ENCODE measurements at places on chromosomes 1 and 21.

- DNase-seq: no peak
Observed at GRCh38 chr21:46347791-46348381, 23.9 kb downstream of the PCNT start.

DNA sequence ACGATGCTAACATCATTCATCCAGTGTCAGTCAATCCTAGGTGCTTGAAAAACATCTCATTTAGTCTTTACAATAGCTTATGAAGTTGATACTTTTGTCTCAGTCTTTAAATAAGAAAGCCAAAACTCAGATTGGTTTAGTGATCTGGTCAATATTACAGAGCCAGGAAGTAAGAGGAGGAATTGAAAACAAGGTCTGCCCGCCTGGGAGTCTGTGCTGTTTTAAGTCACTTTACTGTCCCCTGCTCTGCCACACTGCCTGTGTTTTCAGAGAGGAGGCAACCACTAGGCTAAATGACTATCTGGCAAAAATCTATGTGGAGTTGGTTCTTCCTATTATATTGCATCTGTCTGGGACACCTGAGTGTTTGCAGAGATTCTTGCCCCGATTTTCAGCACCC is 62.3 kb downstream of the ST6GALNAC3 start:
- DNase-seq: no peak

DNA sequence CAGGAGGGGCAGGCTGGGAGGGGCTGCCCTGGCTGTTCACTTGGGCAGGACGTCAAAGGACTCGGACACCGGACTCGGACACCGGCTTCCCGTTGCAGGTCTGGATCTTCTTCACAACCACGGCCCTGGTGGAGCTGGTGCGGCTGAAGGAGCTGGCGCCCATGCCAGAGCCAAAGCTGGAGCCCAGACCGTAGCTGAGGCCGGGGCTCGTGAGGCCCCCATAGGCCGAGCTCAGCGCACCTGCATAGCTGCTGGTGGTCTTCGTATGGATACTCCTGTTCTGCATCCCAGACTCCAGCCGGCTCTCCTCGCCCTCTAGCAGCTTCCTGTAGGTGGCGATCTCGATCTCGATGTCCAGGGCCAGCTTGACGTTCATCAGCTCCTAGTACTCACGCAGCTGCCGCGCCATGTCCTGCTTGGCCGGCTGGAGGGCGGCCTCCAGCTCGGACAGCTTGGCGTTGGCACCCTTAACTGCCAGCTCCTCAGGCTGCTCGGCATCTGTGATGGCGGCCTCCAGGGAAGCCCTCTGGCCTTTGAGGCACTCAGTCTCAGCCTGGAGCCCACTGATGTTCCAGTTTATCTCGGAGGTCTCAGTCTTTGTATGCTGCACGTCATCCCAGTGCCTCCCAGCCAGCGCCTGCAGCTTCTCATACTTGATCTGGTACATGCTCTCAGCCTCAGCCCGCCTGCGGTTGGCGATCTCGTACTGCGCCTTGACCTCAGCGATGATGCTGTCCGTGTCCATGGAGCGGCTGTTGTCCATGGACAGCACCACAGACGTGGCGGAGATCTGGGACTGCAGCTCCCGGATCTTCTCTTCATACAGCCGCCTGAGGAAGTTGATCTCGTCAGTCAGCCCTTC is 15.1 kb upstream of the KLF17 start:
- DNase-seq: no peak

DNA sequence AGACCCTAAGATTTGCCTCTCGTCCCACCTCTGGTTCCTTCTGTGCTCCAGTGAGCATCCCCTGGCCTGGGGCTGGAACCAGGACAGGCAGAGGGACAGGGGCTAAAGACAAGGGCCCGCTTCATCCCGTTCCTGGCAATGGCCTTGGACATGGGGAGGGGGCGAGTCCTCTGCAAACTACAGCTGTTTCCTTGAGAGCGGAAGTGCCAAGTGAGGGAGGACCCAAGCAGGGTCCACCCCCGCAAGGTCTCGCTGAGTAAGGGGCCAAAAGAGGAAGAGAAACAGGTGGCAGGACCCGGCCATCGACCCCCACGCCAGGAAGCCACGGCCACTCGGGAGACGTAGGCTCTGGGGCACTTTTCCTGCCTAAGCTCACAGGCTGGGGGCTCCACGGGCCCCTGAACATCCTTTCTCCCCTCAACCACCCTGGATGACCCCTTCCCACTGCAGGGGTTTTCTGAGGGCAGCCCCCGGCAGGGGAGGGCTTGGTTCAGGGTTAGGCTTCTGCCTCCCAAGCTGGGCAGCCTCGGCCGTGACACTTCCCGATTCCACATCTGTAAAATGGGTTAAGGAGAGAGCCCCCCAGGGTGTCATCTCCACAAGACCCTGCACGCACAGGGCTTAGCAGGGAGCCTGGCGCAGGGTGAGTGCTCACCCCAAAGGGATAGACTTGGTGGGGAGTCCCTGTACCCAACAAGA is 17.9 kb upstream of the PLEKHG5 start:
- no peak for DNase-seq

DNA sequence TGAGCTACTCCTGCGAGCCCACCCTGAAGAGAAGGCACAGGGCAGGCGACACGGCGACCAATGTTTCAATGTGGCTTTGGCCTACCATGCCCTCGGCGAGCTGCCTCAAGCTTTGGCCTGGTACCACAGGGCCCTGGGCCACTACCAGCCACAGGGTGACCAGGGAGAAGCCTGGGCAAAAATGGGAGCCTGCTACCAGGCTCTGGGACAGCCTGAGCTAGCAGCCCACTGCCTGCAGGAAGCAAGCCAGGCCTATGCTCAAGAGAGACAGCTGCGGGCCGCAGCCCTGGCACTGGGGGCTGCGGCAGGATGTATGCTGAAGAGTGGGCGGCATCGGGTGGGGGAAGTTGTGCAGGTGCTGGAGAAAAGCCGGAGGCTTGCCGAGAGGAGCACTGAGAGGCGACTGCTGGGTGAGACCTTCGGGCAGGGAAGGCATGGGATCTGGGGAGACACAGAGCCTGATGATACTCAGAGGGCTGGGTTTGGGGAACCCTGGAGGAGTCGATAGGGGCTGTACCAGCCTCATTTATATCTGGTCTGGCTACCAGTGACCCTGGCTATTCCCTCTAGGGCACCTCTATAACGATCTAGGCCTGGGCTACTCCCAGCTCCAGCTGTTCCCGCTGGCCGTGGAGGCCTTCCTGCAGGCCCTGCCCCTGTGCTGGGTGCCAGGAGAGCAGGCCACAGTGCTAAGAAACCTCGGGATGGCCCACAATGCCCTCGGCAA is 2.3 kb downstream of the TTC24 start:
- DNase-seq: peak; percentile 42

- DNase-seq: no peak
Observed at GRCh38 chr1:178310685-178311105, 186.1 kb downstream of the CLEC20A start.

DNA sequence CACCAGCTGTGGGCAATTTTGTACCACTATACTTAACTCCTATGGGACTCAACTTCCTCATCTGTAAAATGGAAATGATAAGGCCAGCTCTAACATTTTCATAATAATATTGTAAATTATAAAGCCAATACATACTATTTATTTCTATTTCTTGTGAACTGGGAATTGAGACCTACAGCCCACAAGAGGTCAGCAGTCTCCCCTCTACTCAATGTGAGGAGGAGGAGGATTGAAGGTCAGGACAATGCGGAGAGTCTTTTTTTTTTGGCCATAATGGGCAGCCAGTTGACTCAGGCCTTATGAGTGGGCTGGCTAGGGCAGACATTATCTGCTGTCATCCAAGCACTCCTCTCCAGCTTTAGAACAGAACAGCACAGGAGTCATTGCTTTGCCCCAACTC is 90.5 kb downstream of the NUF2 start:
- no peak for DNase-seq

DNA sequence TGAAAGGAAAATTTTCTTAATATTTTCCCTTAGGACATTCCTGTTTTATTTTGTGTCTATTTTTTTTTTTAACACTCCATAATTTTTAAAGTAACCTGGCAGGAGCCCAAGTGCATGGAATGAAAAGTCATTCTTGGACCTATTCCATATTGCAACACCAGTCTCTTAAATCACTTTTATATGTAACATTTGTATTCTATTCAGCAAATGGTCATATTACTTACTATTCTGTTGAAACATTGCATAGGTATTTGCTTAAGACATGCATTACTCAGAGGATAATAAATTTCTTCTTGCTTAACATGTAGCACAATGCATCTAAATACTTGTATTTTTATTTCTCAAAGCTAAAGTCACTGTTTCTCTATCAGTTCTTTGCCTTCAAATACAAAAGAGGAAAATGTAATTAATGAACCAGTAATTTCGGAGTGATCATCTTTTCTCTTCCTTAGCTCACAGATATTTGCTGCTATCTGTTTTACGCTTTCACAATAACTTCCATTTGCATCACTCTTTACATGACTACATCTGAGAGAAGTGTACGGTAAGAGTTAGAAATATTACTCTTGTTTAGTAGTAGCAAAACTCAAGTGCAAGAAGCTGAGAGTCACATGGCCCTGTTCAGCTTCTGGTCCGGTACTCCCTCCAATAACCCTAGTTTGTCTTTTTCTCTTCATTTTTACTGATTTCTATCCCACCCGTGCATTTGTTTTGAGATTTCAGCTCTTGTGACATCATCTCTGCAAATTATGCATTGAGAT is 394.8 kb downstream of the USP25 start:
- DNase-seq: no peak

- DNase-seq: no peak
Observed at GRCh38 chr1:22362626-22363402, 88.8 kb upstream of the ZBTB40 start.

- DNase-seq: no peak
Observed at GRCh38 chr1:17665950-17666720, 89.0 kb upstream of the ACTL8 start.

DNA sequence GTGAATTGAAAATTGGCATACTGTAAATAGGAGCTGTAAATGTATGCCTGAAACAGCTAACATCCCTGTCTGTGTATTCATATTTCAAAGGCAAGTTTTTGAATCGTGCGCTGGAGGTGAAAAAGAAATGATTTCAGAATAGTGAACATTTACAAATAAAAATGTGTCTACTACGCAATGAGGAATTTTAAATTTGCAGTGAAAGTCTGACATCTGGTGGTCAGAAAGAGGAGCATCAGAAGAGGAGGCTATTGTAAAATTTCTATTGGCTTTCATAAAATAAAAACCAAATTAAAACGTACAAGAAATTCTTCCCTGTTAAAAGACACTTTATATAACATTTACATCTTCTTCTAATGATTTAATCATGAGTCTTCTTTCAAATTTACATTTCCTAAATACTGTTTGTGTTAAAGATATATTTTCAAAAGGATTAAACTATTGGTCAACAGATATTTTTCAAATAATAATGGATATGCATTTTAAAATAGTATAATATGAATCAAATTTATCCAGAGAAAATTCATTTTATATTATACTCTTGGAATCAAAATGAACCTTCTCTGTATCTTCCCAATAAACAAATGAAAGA is 113.7 kb upstream of the RRP15 start:
- no peak for DNase-seq

GRCh38 chr1:154772056-154772455 is 98.0 kb downstream of the KCNN3 start:
- DNase-seq: no peak

- DNase-seq: no peak
Observed at GRCh38 chr1:159921251-159921650, 4.1 kb downstream of the TAGLN2 start.

DNA sequence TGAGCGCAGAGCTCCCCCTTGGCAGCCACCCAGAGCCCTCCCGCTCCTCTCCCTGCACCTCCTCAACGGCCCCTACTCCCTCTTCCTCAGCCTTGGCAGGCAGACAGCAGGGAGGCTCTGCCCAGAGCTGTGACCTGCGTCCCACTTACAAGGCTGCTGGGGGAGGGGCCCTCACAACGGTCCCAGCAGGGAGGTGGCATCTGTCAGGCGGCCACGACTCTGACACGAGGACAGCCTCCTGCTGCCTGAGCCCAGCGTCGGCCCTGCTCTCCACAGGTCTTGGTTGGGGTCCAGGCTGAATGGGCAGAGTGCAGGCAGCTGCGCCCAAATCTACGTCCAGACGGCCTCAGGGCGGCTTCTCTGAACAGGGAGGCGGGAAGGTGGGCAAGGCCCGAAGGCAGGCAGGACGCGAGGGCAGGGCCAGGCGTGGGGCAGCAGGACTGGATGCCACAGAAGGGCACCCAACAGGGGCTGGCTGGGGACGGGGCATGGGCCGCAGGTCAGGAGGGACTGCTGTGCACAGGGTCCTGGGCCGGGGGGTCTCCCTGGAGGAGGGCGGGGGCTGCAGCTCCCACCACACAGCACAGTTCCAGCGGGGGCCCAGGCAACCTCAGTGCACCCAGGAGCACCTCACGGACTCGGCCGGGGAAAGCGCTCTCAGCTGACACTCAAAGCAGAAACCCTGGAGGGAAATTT is 7.5 kb downstream of the SLC19A1 start:
- no peak for DNase-seq

DNA sequence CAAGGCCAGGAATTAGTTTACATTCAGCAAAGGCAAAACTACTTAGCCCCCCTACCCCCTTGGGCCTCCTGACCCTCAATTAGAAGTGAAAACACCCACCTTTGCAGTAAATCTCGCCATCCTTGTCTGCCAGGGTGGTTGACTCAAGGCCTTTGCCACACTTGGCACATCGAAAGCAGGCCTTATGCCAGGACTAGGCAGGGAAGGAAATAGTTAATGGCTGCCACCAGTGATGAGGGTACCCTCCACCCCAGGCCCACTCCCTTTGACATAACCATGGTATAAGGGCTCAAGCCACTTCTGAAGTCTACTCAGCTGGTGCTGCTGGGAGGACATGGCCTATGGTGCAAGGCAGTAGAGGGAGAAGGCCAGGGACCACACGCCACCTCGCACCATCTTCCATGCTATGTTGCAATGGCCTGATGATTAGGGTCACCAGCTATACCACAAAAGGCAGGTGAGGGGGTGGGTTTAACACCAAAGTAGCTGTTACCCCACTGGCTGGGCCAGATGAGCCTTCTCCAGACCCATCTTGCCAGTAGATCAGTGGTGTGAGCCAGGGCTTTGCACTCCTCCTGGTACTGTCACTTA is 16.3 kb upstream of the PHLDA3 start:
- DNase-seq: no peak

DNA sequence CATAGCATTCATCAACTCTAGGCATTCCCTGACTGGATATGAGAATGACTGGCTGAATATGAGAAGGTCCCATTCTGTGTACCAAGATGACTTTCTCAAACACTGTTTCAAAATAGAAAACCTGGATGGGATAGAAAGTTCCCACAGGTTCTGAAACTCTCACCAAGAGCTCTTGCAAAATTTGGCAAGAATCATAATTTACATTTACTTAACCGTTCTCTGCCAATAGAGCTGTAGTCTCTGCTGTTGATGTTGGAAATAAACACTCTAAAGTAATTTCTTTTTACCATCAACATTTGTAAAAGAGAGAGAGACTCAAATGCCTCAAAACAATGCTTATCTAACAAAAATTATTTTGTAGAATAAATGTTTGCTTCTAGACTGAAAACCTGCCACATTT is 221.1 kb downstream of the LMO4 start:
- DNase-seq: no peak

GRCh38 chr21:30718239-30718909 is at the start of gene KRTAP21-3:
TSS of gene KRTAP21-3 (minus strand) at chr21:30718777. CDS start at chr21:30718759, 18 bp downstream.
- DNase-seq: no peak

- DNase-seq: no peak
Observed at GRCh38 chr1:150080784-150081183, 13.2 kb downstream of the VPS45 start.
